AG04449 (cell line): ENCODE measurements at places on chromosomes 2 and 18.

DNA sequence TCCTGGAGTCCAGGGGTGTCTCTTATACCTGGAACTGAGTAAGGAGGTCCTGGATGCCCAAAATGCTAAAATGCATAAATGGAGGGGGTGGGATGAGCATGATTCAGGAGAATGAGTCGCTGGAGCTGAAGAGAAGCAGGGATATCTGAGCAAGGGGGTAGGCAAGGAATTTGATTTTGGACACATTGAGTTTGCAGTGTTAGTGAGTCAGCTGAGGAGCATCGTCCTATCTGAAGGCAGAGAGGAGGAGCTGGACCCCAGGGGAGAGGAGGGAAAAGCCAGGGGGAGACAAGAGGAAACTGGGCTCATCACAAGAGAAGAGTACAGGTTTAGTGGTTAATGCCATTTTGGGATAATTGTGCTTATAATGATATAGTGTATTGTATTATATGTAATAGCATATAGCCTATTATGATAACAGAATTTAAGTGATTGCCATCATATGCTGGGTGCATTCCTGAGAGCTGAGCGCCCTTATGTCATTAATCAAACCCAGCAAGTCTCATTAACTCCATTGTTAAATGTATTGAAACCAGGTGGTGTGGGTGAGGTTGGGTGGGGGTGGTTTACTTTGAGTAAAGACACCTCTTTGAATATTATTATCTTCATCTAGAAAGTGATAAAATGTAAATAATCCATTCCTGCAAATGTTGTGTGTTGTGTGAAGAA, 12.4 kb downstream of the EHD3 start:
- no peak for DNase-seq

DNA sequence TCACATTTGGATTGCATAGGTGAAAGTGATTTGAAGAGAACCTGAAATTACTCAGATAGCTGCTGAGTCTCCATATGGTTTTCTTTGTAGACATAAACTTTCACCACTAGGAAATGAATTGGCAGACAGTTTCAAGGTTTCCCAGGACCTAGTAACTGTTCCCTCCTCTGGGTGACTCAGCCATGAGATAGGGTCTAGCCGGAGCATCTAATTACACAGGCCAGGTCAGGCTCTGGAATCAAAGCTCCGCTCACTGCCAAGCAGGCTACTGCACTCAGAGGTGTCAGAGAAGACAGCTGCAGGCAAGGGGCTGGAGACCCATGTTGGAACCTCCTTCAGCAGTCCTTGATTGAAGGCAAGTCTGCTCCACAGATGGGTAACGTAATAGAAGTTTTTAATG, 429.2 kb downstream of the TNS1 start:
- peak; percentile 29 for DNase-seq

DNA sequence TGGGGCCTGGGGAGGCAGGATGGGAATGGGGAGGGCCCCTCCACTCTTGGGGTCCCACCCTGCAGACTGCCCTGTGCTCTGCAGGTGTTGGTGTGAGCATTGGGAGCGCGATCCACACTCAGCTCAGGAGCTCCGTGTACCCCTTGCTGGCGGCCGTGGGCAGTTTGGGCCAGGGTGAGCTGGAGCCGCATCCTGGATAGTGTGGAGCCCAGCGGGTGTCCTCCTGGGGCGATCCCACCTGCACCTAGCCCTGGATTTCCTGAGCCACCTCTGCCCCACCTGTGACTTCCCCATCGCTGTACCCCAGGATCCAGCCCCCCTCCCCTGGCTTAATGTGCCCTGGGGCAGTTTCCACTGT, 2.6 kb downstream of the PROM2 start:
- no peak for DNase-seq

- no peak for DNase-seq
Measured at GRCh38 chr2:19872302-19872701, 29.5 kb downstream of the TTC32 start.

DNA sequence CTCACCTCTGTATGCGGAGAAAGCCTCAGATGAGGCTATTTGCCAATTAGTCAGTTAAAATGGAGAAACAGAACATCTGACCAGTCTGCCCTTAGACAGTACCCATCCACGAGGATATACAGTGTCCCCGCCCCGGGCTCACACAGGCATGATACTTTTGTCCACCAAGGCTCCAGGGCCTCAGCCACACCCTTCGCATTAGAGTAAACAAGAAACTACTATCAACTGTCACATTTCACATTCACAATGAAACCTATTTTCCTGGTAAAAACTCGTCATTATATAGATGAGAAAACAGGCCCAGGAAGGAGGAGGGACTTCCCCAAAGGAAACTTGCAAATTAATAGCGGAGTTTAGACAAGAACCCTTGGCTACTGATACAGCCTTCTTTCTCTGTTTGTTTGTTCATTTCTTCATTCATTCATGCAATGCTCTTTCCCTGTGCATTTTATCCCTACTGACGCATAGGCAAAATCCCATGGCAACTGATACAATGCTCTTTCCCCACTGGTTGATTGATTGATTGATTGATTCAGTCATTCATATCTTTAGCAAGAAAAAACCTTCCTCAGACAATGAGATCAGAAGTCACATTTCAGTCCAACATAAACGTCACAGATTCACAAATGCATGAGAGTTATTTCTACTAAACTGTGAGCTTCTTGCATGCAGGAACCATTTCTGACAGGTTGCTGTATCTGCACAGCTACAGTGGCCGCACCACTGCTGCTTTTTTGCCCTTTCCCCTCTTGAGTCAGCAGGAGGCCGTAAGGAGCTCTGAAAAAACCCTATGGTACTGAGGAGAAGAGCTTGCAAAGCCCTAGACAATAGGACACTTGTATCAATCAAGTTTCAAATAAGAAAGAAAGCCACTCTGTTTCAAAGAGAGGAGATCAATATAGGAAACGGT, 777.1 kb downstream of the RNF144A start:
- DNase-seq, result no peak

- DNase-seq, result no peak
Measured at GRCh38 chr2:233600386-233600785, 17.0 kb upstream of the UGT1A8 start.

- no peak for DNase-seq
Measured at GRCh38 chr18:13318731-13319501, 100.4 kb downstream of the LDLRAD4 start.

GRCh38 chr2:210028178-210028577, 25.7 kb downstream of the RPE start:
- no peak for DNase-seq

- DNase-seq, result no peak
Measured at GRCh38 chr2:68855550-68855949, 15.6 kb downstream of the BMP10 start.

DNA sequence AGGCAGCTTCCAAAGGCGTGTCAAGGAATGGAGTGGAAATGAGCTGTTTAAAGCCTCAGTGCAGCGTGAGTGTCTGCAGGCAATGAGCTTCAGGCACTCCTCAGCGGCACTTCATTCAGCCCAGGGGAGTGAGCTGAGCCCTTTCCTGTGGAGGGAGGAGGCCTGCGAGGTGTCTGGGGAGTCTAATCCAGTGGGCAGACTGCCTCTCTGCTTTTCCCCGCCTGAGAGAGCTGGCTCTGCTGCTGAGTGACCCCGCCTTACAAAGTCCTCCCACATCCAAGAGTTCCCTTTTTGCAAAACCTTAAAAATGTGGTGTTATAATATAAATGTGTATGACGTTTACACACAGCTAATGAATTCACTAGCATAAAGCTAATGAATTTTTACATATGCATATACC, 7.0 kb upstream of the LDLRAD4 start:
- no peak for DNase-seq

DNA sequence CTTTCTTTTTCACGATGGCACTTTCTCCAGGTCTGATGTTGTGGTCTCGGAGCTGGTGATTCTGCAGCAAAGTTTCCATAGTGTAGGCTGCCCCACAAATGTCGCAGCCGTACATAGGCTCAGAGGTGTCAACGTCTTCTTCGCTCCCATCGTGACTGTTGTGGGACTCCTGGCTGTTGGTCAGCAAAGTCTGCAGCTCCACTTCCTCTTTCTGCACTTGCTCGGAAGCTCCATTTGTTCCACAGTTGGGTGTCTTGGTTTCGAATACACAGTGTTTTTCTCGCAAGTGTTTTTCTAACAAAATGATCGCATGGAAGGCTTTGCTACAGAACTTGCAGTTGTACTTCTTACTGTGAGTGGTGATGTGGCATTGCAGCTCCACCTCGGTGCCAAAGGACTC, 126.8 kb downstream of the ZNF521 start:
- DNase-seq, result no peak

DNA sequence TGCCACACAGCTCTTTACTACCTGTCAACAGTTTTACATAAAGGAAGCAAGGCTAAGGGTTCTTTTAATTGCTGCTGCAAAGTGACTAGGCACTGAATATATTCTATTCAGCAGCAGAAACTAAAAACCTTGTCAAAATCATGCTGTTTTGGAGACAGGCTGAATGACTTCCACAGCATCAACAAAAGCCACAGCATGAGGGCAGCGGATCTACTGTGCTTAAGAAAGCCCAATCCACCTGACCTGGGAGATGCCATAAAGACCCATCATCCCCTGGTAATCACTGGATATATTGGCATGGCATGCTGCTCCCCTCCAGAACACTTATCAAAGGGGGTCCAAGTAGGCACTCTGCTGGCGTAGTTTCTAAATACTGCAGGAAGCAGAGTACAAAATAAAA, 715.1 kb upstream of the SLC8A1 start:
- no peak for DNase-seq

DNA sequence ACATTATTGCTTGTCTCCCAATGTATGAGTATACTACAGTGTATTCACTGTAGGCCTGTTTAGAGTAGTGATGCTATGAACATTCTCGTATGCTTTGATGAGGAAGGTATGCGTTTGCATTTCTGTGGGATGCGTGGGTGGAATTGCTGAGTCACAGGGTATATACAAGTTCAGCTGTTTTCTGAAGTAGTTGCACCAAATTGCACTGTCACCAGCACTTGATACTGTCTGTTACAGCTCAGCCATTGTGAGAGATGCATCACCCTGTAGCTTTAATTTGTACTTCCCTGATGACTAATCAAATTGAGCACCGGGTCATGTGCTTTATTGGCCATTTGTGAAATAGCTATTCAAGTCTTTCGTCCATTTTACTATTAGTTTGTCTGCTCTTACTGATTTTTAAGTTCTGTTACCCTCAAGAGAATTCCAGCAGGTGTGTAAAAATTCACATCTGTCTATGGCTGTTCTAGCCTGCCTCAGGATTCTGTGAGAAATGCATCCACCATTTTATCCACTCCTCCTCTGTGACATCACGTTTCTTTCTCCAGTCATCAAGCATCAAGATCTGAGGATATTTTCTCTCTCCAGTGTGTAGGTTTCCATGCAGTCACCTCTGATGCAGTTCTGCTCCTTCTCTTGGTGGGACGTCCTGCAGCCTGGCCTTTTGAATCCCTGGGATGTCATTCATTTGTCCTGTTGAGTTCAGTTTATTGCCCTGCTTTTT, 72.5 kb downstream of the DGKD start:
- DNase-seq, result peak; percentile 71

DNA sequence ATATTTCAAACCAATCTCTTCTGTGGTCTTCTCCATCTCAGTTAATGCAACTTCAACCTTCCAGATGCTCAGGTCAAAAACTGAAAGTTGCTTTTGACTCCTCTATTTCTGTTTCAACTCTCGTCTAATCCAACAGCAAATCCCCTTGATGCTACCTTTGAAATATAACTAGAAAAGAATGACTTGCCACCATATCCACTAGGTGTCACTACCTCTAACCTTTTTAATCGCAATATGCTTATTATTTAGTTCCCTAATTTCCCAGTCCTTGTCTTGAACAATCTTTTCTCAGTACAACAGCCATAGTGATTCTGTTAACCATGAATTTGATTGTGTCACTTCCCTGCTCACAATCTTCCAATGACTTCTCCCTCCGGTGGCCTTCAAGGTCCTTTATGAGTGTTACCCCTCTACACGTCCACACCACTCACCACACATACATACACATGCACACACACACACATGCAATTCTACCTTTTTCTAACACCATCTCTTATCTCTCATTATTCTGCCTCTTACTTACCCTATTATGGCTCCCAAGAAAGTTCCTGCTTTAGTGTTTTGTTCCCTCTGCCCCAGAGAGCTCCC, 245.5 kb upstream of the KCNJ3 start:
- no peak for DNase-seq

DNA sequence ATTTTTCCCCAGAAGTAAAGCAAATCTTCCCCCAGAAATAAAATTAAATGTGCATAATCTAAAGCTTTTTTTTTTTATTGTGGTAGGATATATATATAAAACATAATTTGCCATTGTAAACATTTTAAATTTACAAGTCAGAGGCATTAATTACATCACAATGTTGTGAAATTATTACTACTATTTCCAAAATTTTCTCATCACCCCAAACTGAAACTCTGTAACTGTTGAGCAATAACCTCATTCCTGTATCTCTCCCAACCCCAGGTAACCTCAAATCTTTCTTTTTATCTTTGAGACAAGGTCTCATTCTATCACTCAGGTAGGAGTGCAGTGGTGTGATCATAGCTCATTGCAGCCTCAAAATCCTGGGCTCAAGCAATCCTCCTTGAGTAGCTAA, 11.2 kb downstream of the MRPL19 start:
- DNase-seq, result no peak

- no peak for DNase-seq
Measured at GRCh38 chr2:96631804-96632435, 6.2 kb downstream of the KANSL3 start.

- DNase-seq, result no peak
Measured at GRCh38 chr18:79965119-79965902, 868 bp downstream of the HSBP1L1 start.

GRCh38 chr2:209556354-209556961, 132.6 kb downstream of the MAP2 start:
- DNase-seq, result no peak

GRCh38 chr2:190343536-190344275, at the start of gene INPP1:
Gene INPP1 (plus strand): TSS chr2:190343589. CDS start chr2:190360103, 16,514 bp downstream.
- no peak for DNase-seq

DNA sequence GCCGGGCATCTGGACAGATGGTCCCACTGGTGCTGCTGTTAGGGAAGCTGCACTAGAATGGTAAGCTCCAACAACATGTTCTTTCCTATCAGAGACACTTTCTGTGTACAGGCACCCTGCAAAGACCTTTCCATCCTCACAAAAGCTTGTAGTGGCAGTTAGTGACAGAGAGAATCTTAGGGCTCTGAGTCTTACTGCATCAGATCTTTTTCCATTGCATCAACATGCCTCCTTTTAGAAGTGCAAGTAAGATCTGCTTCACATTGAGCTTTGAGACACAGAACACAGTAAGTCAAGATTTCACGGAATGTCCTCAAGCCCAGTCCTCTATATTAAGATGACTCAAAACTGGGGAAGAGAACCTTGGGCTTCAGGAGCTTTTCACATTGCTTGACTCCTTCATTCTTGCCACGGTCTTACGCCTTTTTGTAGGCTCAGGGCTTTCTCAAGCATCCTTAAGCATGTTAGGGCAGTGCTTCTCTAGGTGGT, 52.6 kb downstream of the ARL4C start:
- no peak for DNase-seq

DNA sequence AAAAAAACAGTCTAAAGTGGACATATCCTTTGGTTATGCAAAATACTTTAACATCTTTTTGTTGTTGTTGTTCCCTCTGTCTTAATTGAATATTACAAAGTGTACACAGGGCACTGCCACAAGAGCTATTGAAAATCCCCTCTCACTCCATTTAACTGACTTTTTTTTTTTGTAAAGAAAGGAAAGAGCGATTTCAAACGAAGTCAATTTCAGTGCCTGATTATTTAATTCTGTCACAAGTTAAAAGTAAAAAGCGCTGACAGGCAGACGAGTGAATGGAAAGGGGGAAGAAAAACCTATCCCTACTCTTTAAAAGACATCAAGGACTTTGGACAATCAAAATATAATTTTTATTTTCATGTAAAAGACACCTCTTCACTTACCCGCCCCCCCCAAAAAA, 1.9 kb downstream of the FIGN start:
- no peak for DNase-seq

- DNase-seq, result no peak
Measured at GRCh38 chr2:105373895-105374401, 24.9 kb downstream of the FHL2 start.
